ENCODE measurements at places on chromosomes 4 and X. TPM values are rescaled to one million over a fixed set of nuclear protein-coding genes. Genes with fewer than 3 reads are reported as not detected.

- no peak for DNase-seq
These were observed 248.8 kb downstream of the PRDM5 start for GRCh38 chr4:120673696-120674095.

TLR2 gene
- 1.6 TPM for total RNA-seq

DNA sequence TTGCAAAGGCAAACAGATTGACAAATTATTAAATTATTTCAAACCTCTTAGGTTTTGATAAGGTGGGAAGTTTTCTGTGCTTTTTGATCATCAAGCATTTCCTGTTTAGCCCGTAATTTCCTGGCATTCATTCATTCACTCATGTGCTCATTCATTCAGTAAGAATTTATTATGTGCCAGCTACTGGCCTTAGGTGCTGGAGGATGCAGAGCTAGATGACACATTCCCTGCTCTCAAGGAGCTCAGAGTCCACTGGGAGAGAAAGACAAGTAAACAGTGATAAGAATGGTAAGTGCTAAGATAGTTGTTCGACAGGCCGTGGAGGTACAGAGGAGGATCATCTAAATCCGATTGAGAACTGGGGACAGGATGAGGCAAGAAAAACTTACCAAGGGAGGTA, 153.0 kb downstream of the DCTD start:
- no peak for DNase-seq

SUPT20HL1 gene
- total RNA-seq, result not detected

GRCh38 chr4:167622481-167623240, 388.4 kb upstream of the SPOCK3 start:
- DNase-seq, result peak; percentile 2

WDR45 gene
- 58.2 TPM for total RNA-seq

DNA sequence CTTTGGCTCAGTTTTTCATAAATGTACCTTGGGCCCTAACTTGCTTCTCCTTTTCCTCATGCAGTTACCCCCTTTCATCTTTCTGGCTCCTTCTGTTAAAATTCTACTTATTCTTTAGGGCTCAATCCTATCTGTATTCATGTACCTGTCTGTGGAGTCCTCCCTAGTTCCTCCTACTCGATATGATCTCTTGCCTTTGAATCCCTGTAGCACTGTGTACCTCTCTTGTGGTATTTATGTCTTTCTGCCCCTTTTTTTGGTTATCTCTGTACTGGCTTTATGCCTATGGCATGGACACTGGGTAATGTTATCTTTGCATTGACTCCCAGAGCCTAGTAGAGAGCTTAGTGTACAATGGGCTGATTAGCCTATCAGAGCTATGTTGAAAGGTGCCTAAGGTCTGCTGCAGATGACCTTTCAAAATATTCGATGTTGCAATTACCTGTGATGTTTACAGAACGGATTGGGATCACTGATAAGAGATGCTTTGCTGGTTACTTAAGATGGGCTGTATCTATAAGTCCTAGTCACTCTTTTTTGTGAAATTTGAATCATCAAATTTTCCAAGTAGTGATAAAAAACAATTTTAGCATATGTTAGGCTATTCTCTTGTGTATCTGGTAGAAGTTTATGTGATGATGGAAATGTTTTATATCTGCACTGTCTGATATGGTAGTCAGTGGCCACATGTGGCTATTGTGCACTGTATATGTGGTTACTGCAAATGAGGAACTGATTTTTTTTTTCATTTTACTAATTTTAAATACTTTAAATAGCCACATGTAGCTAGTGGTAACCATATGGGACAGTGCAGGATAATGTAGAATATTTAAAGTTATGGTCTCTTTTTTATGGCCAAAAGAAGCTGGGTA, 33.5 kb downstream of the TMEM164 start:
- DNase-seq, result no peak

GRCh38 chrX:154711264-154711663, 39.6 kb downstream of the GAB3 start:
- DNase-seq, result no peak

Data from CD8-positive, alpha-beta T cell (primary cell).